ENCODE measurements at places on chromosomes 7 and 10.

GRCh38 chr10:42988517-42989395 is 88.1 kb upstream of the RET start:
- no peak for DNase-seq

GRCh38 chr7:139099172-139099947 is 10.2 kb downstream of the ZC3HAV1 start:
- no peak for DNase-seq

GRCh38 chr7:133582766-133583523 is 330.1 kb downstream of the EXOC4 start:
- no peak for DNase-seq

DNA sequence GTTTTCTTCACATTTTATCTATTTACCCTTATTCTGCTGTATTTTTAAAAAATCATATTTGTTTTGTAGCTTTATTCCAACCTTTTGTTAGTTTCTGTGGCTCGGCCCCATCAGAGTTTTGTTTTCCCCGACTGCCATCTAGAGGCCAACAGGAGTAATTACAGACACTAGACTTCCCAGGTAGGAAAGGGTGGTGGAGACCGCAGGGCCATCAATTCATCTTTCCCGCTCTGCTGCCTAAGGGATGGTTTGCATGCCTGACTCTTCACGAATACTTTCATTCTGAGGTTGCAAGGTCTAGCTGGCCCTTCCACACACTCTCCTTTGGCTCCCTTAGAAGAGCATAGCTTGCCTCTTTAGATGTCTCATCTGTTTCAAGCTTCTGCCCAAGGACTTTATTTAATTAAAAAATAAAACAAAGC is 38.3 kb downstream of the LYZL2 start:
- peak; percentile 71 for DNase-seq

DNA sequence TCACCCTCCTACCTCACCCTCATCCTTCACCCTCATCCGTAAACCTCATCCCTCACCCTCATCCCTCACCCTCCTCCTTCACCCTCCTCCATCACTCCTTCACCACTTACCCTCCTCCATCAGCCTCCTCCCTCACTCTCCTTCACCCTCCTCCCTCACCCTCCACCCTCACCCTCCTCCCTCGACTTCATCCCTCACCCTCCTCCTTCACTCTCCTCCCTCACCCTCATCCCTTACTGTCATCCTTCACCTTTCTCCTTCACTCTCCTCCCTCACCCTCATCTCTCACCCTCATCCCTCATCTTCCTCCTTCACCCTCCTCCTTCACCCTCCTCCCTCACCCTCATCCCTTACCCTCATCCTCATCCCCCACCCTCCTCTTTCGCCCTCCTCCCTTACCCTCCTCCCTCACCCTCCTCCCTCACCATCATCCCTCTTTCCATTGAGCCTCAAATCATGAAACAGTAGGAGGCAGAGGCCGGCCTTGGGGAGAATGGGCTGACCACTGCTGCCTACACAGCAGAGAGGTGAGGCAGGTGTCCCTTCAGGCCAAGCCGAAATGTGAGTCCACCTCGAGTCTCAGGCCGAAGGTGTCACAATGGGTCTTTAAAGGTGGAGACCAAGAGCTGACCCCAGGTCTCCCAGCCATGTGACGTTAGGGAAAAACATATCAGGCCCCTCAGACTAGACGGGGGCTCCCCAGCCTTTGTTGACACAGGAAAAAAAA is 53.0 kb downstream of the PDGFA start:
- DNase-seq = no peak

GRCh38 chr10:373526-374309 is 238.5 kb downstream of the ZMYND11 start:
- DNase-seq = peak; percentile 68

- DNase-seq = no peak
Measured at GRCh38 chr10:31624611-31625010, 304.0 kb downstream of the ARHGAP12 start.

GRCh38 chr7:40455485-40455884 is 320.7 kb downstream of the SUGCT start:
- no peak for DNase-seq
